ENCODE measurements at places on chromosomes 5 and 9. TPM values are rescaled to one million over a fixed set of nuclear protein-coding genes. Genes with fewer than 3 reads are reported as not detected.

GRCh38 chr9:134332841-134333233, 6.6 kb downstream of the RXRA start:
- no peak for DNase-seq

The ADAMTS2 gene
- 13.6 TPM for polyA plus RNA-seq

GRCh38 chr5:82560561-82560960, 282.4 kb upstream of the RPS23 start:
- DNase-seq, result peak; percentile 75

DNA sequence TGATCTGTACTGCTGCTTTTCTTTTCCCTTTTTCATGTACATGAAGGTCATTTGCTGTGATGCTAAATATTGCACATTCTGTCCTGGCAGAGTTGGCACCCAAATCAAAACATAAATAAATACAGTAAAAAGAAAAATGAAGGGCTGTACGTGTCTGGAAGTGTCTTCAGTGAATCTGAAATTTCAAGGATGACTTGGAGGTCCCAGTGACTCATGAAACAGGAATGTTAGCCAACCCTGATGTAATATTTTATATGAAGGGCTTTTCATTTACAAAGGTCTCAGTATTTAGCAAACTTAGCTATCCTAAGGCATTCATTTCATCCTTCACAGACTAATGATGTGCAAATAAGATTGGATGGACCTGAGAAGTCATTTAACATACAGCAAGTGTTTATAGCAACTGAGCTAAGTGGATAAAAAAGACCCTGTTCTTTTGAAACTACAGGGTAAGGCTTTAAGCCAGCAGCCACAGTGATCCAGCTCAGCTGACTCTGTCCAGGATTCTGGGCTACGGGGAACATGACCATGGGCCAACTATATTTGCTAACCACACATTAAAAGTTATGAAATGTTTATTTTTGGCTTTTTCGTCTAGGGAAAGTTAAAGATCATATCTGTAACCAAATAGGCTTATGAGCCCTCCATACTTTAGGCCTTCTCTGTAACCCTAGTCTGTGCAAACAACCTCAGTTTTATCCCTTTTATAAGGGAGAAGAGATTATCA, 104.0 kb upstream of the DMRTA1 start:
- peak; percentile 3 for DNase-seq

The PRDM9 gene
- polyA plus RNA-seq, result not detected

DNA sequence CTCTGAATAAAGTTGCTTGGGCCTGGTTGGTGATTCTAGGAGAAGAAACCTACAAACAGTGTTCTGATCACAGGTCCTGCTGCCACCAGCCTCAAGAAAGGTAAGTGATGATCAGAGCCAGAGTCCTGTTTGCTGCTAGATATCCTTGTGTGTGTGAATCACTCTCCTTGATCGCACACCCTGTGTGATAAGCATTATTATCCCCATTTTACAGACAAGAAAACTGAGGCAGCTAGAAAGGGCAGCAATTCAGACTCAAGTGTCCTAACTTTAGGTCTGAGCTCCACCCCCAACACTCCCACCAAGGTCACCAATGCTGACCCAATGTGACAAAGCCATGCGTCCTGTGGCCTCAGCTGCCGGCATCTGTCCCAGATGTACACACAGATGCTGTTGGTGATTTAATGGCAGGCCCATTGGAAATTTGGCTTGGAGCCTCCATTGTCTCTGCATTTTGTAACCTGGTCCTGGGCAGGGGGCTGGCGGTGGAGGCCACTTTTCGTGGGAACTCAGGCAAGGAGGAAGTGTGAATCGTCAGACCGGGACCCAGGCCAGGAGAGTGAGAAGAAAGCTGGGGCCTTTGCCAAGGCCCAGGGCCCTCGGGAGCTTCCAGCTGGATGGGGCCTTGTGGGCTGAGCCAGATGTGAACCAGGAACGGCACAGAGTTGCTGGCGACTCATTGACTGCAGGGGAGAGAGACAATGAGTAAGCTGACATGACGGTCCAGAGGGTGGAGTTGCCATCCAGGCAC, 29.8 kb upstream of the GGTA1 start:
- DNase-seq, result peak; percentile 83

The FAM200C gene
- 13.9 TPM for polyA plus RNA-seq

The SHB gene
- polyA plus RNA-seq, result 10.6 TPM

The TNFSF8 gene
- polyA plus RNA-seq, result 0.56 TPM

GRCh38 chr9:36154331-36154952, 14.7 kb upstream of the CCIN start:
- DNase-seq, result no peak

The GBGT1 gene
- polyA plus RNA-seq, result 5.5 TPM

The DMRT3 gene
- polyA plus RNA-seq, result 0.72 TPM

The FBP2 gene
- polyA plus RNA-seq, result not detected

- no peak for DNase-seq
Observed at GRCh38 chr5:127143722-127144121, 70.4 kb upstream of the C5orf63 start.

GRCh38 chr5:110195288-110195687, 505.6 kb downstream of the MAN2A1 start:
- DNase-seq, result peak; percentile 3

DNA sequence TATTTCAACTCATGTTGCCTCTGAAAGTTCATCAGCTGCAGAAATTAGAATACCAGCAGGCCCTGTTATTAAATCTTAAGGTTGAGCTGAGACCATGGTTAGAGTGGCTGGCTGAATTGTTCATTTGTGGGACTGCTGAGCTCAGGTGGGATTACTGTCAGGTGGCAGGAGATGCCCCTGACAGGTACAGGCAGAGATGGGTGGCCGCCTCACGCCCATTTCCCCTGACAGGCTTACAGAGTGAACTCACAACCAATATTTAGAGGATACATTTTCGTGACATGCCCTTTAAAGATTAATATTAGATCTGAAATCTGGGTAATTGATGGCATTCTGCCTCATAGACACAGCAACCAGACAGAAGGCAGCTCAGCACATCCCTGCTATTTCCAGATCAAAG, 136.0 kb downstream of the MVB12B start:
- no peak for DNase-seq

The LECT2 gene
- 2.1 TPM for polyA plus RNA-seq

DNA sequence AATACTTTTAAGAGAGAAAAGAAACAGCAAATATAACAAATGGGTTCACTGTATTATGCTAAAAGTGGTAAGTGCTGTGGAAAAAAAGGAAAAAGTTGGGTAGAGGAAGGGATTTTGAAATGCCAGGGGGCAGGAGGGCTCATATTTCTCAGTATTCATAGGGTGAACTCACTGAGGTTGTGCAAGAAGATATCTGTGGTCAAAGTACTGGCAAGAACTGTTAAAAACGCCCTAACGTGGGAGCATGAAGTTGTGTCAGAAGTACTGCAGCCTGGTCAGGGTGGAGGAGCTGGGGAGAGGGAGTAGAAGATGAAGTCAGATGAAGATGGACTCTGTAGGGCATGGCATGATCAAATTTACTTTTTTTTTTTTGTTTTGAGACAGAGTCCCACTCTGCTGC, 31.2 kb upstream of the SLC28A3 start:
- DNase-seq, result no peak

GRCh38 chr5:146707316-146707715, 171.2 kb downstream of the PPP2R2B start:
- DNase-seq, result no peak

The ZNF366 gene
- 4.3 TPM for polyA plus RNA-seq

- no peak for DNase-seq
Observed at GRCh38 chr9:113665064-113665463, 201.5 kb downstream of the RGS3 start.

The ZNF367 gene
- 7.1 TPM for polyA plus RNA-seq

- DNase-seq, result no peak
Observed at GRCh38 chr5:158275511-158275910, 416.6 kb upstream of the CLINT1 start.

The ACOT12 gene
- polyA plus RNA-seq, result 0.86 TPM

The PARP8 gene
- polyA plus RNA-seq, result 27.1 TPM

The SH2D3C gene
- 23.8 TPM for polyA plus RNA-seq

The PCA3 gene
- polyA plus RNA-seq, result 2.4 TPM

The TLX3 gene
- 11.1 TPM for polyA plus RNA-seq

DNA sequence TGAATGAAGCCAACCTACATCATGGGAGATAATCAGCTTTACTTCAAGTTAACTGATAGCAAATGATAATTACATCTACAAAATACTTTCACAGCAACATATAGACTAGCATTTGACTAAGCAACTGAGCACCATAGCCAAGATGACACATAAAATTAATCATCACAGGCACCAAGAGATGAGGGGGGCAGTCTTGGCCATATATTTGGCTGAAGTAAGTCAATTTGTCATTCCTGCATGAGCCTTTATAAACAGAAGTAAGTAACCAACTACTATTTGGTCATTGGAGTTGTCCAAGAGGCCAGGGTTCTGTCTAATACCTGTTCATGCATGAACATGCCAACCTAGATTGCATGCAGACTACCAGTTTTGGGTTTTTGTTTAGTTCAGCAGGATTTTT, 53.6 kb downstream of the PDCD1LG2 start:
- DNase-seq, result no peak

The JAKMIP2 gene
- polyA plus RNA-seq, result 45.7 TPM

DNA sequence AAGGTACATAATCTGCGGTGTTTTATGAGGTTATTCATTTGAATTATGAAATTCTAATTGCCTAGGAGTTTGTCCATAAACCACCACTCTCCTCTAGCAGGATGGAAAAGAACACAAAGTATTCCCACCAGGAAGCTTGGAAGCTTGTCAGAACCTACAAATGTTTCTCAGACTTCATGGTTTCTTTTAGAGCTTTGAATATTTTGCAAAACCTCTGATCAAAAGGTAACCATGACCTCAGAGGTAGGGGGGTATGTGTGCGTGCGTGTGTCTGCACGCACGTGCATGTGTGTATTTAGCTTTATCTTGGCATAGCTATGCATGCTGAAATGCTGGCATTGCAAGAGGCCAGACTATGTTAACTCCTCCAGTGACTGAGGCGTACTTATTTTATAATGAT, 847.0 kb downstream of the TLE1 start:
- DNase-seq, result peak; percentile 81

- DNase-seq, result no peak
Observed at GRCh38 chr5:14488709-14489108, 92.9 kb upstream of the OTULINL start.

DNA sequence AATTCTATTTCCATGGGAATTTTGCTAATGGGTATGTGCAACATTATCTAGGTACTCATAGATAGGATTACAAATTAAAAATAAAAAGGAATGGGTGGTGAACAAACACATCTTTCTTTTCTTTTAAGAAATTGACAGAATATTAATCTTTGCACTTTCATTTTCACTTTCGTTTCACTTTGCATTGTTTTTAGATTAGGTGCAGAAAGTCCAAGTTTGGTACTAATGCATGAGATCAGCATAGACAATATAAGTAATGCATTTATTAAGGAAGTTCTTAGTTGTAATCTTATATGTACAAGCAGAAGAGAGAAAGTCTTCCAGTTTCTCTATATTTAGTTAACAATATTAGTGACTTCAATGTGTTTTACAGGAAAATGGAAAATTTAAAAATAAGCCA, 196.5 kb downstream of the COMMD10 start:
- DNase-seq, result no peak

The SLCO4C1 gene
- 0.38 TPM for polyA plus RNA-seq

- DNase-seq, result no peak
Observed at GRCh38 chr5:103827976-103828375, 265.4 kb upstream of the NUDT12 start.

The SLCO6A1 gene
- polyA plus RNA-seq, result not detected

DNA sequence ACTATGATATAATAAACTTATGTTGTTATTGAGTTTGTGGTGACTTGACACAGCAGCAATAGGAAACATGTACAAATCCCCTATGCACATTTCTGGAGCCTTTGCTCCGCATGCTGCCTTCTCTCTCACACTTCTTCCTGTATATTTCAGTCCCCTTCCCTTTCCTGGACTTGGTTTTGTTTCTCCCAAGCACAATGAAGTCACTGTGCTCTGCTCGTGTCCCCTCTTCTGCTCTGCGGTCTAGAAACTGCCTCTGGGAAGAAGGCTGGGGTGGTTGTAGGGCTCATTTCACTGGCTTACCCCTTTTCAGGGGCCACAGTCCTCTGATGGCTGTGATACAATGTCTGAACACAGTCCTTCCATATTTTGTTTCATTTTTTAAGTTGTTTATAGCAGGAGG, 15.7 kb upstream of the FGD3 start:
- no peak for DNase-seq

The ADAMTS19 gene
- 1.6 TPM for polyA plus RNA-seq

GRCh38 chr5:11902201-11902619, 2.0 kb downstream of the CTNND2 start:
- DNase-seq, result peak; percentile 73

The NPDC1 gene
- 276 TPM for polyA plus RNA-seq

DNA sequence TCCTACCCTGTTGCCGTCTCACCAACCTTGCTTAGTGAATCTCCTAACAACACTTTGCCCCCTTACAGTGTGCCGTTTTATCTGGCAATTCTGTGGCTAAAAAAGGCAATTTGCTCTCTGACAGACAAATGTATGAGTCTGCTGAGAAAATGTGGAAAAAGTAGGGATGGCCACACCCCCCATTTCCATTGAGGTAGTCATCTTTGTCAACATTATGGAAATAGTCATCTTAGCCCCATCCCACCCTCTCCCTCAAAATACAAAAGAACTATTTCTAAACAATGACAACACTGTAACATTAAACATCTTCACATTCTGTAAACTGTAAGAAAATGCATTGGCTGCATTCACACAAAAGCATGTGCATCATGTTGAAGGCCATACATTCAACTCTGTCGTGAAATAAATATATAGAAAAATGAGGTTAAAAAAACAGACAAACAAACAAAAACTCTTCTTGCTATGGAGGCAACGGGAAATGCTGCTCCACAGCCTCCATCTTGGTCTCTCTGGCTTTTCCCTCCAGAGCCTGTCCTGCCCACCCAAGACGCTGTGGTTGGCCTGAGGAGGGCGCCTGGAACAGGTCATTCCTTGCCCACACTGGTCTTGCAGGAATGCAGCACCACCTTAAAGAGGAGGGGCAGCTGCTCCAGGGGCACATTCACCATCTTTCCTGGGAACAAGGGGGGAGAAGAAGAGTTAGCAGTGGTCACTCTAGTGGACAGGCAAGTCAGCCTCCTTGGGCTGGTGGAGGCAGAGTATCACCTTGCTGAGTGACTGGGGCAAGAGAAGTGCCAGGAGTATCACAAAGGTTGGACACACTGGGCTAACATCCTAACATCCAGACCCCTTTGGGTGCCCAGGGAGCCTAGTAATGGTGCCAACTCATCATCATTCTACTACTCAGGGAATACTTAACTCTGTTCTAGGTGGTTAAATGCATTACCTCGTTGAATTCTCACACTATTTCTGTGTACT, 15.2 kb upstream of the NR5A1 start:
- no peak for DNase-seq

GRCh38 chr9:87882627-87883026, at the start of gene SPATA31E1:
TSS of gene SPATA31E1 (plus strand) at chr9:87882877. CDS start at chr9:87882892, 15 bp downstream.
- no peak for DNase-seq

- DNase-seq, result no peak
Observed at GRCh38 chr5:140828362-140828737, 590 bp downstream of the PCDHA6 start.
